ENCODE measurements at places on chromosomes 1 and 21. TPM values are rescaled to one million over a fixed set of nuclear protein-coding genes. Genes with fewer than 3 reads are reported as not detected.

- H3K4me1 ChIP-seq, result no peaks in the 10 kb centered on the region
- H3K27me3 ChIP-seq, result peaks cover 35% of the 10 kb centered on the region
- no peak overlapping the region for H3K4me3 ChIP-seq
Observed at GRCh38 chr1:67468066-67468718, 38.0 kb upstream of the SERBP1 start.

DNA sequence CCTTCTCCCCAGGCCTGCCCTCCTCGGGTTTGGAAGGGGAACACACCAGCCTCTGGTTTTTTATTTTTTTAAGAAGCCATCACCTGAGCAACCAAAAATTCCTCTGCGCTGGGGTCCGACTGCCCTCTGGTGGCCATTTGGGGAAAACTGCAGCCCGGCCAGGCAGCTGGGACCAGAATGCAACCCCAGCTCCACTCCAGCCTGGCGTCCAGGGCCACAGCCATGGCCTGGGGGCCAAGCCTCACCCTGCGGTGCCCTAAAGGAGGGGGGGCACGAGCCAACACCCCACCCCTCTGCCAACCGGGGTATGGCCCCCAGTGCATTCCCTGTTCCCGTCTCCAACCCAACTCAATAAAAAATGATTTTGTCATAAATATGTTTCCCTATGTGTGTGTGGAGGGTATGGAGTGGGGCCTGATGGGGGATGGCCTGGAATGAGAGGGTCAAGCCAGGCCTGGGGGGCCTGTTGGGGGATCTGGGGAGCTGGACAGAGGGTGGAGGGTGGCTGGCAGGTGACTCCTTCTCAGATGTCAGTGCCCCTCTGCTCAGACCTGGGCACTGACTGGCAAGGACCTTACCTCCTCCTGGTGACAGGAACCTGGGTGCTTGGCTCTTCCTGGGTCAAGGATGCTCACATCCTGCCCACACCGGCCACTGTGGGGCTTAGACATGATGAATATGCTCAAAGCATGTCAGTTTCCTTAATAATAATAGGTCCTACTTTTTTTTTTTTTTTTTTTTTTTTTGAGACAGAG is 3.2 kb downstream of the GPR3 start:
- H3K4me3 ChIP-seq, result no peak overlapping the region
- no peak overlapping the region for H3K27ac ChIP-seq
- DNase-seq, result peak; percentile 75
- peaks cover 38% of the 10 kb centered on the region for H3K36me3 ChIP-seq

DNA sequence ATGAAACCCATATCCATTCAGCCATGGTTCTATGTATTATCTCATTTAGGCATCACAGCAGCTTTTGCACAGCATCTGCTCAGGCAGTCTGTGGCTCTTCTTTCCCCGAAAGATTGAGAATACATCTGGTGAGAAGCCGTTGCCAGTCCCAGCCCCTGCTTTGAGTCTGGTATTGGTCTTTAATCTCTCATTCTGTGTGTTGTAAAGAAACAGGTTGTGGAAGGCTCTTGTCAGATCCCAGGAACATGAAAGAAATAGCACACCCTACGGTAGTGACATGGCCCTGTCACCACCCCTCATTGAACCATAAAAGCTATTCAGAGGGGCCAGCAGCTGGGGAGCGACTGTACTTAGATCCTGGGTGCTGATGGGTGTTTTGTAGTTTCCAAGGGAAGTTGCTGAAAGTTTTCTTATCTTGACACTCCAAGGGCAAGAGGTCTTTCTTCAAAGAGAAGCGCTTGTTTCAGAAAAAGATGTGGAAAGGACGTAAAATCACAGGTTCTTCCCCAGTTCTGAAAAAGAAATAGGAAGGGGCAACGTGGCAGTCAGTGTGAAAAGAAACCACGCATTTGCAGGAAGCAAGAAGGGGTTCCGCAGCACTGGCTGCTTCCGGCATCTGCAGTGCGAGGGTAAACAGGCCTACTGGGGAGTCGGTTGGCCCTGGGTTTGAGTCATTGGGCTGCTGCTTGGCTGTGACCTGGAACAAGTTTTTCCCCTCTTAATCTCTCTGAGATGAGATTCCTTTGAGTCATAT is 145.0 kb downstream of the DHRS3 start:
- no peak for DNase-seq
- H3K4me3 ChIP-seq, result no peak overlapping the region

DNA sequence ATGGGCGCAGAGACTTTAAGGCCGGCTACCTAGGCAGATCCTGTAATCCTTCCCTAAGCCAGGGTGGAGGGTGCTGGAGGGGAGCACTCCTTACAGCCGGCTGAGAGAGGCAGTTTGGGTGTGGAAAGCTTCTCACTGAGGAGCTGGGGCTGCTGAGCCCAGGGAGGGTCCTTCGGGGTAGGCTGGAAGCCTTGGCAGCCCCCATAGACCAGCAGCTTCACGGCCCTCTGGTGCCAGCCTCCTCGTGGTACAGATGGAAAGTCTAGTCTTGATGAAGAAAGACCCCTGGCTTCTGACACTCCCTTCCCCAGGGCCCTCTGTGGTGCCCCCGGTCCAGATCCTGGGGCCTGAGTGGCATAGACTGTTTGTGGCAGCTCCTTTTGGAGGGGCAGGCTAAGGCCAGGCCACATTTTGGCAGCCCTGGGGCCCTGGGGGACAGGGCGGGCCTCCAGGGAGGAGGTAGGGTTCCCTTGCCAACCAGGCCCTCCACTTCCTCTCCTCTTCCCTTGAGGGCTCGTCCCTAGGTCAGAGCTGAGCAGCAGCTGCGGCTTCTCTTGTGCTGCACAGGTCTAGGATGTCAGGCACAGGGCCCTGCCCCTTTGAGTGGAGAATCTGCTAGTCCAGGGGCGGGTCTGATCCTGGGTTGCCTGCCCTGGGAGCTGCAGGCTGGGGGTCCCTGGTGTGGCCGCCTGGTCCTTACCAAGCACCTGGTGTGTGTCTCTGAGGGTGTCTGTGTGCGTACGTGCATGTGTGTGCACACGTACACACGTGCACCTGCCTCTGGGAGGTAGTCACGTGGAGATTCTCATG is 4.8 kb downstream of the AMPD2 start:
- no peak overlapping the region for H3K27ac ChIP-seq
- no peak for DNase-seq
- peaks cover 39% of the 10 kb centered on the region for H3K36me3 ChIP-seq
- peaks cover 9% of the 10 kb centered on the region for H3K4me1 ChIP-seq

DNA sequence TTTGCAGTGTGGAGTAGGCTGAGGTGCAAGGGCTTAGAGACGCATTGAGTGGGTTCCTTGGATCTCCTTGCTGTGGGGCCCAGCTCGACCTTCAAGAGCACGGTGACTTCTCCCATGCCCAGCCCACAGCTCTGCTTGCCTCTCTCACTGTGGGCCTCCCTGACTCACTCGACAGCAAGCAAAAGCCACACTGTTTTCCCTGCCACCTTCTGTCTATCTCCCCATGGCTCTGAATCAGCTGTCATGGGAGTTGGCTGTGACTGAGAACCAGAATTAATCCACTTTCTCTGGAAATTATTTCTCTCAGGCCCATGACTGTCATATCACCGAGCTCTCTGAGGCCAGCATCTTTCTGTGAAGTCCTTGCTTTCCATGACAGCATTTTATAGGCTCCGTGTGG is 140.7 kb downstream of the NOS1AP start:
- no peak overlapping the region for H3K4me3 ChIP-seq
- H3K27me3 ChIP-seq, result no peaks in the 10 kb centered on the region
- DNase-seq, result no peak
- H3K27ac ChIP-seq, result no peak overlapping the region
- H3K36me3 ChIP-seq, result peaks cover 13% of the 10 kb centered on the region
- peaks cover 70% of the 10 kb centered on the region for H3K4me1 ChIP-seq

DNA sequence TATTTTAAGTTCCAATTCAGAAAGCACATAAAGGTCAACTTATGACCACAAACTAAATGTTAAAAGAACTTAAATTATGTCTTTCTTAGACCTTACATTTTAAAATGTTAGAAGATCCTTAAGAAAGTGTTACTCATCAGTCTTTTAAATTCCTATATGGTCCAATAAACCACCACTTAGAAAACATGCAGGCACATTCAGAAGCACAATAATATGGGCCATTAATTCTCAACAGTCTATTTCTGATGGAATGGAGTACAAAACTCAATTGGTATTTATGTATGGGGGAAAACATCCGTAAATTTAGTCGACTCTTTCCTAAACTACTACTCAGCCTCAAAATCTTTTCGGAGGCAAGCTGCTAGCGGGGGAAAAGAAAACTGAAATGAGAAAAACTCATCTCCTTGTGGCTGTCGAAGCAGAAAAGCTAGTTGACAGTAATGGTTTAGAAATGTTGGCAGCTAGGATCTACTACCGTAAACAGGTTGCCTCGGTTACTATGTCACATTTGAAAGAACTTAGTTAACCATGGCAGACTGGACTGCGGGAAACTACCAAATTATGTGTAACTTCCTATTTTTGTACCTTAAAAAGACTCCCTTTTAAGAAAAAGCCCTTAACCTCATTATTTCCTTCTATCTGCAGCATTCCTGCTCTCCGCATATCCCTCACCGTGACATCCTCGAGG is 1.0 kb downstream of the TRMT1L start:
- H3K27me3 ChIP-seq, result no peaks in the 10 kb centered on the region
- H3K4me1 ChIP-seq, result peaks cover 7% of the 10 kb centered on the region
- DNase-seq, result peak; percentile 8
- peaks cover 28% of the 10 kb centered on the region for H3K36me3 ChIP-seq
- peak overlapping the region; percentile 84 for H3K4me3 ChIP-seq

- H3K27me3 ChIP-seq, result no peaks in the 10 kb centered on the region
- DNase-seq, result no peak
- H3K27ac ChIP-seq, result no peak overlapping the region
- no peak overlapping the region for H3K4me3 ChIP-seq
Observed at GRCh38 chr1:17273096-17273495, 24.2 kb downstream of the PADI3 start.

DNA sequence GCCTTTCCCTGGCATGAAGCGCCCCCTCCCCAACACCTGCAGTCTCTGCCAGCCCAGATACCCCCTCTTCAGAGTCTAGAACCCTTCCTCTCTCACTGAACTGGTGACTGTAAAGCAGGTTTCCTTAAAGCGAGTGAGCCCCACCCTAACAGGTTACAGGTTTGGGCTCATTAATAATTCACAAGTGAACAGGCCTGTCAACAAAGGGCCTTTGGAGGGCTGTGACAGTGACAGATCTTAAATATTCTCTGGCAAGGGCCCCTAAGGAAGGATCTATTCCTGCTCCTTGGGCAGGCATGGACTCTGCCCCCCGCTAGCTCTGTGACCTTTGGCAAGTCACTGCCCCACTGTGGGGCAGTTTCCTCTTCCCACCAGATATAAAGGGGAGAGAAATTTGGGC is 5.6 kb upstream of the TTC39A start:
- DNase-seq, result peak; percentile 53
- H3K4me1 ChIP-seq, result peaks cover 45% of the 10 kb centered on the region
- peak overlapping the region; percentile 43 for H3K27ac ChIP-seq

- H3K27ac ChIP-seq, result peak overlapping the region; percentile 19
- no peaks in the 10 kb centered on the region for H3K27me3 ChIP-seq
- H3K4me1 ChIP-seq, result peaks cover 71% of the 10 kb centered on the region
- H3K4me3 ChIP-seq, result no peak overlapping the region
- peaks cover 31% of the 10 kb centered on the region for H3K36me3 ChIP-seq
- no peak for DNase-seq
Observed at GRCh38 chr1:198906739-198907422, 268.0 kb downstream of the PTPRC start.

DNA sequence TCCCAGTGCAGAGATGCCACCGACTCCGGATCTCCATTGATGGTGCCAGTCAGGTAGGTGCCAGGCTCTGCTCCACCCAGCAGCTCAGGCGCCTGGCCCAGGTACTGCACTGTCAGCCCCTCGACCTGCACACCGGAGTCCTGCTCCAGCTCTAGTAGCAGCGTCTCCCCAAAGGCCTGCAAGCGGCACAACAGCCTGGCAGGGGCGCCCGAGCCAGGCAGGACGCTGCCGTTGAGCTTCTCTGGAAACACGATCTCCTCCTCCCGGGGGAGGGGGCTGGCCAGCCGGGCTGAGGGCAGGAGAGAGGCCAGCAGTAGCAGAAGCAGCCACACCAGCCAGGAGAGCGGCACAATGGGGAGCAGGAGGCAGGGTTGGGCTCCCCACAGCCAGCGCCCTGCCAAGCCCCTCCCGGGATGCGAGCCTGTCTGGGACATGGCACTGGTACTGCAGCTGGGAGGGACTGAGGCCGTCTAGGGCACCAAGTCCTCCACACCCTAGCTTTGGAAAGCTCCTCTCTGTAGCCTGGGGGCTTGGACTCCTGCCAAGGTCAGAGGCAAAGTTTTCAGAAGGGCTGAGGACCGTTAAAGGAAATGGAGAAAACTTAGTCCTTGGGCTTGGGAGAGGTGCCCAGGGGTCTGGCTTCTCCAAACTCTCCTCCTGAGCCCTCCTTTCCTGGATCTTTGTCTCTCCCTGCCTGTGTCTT is 509 bp downstream of the ADAMTS4 start:
- H3K27ac ChIP-seq, result no peak overlapping the region
- H3K4me3 ChIP-seq, result no peak overlapping the region
- H3K27me3 ChIP-seq, result peaks cover 25% of the 10 kb centered on the region
- peaks cover 14% of the 10 kb centered on the region for H3K36me3 ChIP-seq

GRCh38 chr1:169572187-169572586 is 14.1 kb downstream of the F5 start:
- peak overlapping the region; percentile 1 for H3K27ac ChIP-seq
- no peaks in the 10 kb centered on the region for H3K27me3 ChIP-seq
- H3K36me3 ChIP-seq, result no peaks in the 10 kb centered on the region
- no peak for DNase-seq
- peaks cover 39% of the 10 kb centered on the region for H3K4me1 ChIP-seq

GRCh38 chr1:156498432-156499193 is 2.0 kb downstream of the MEF2D start:
- H3K36me3 ChIP-seq, result peaks cover 75% of the 10 kb centered on the region
- peaks cover 52% of the 10 kb centered on the region for H3K4me1 ChIP-seq
- no peaks in the 10 kb centered on the region for H3K27me3 ChIP-seq
- peak overlapping the region; percentile 29 for H3K27ac ChIP-seq

GRCh38 chr1:82269431-82269830 is 468.7 kb downstream of the ADGRL2 start:
- DNase-seq, result no peak
- no peak overlapping the region for H3K4me3 ChIP-seq
- no peak overlapping the region for H3K27ac ChIP-seq
- no peaks in the 10 kb centered on the region for H3K4me1 ChIP-seq
- no peaks in the 10 kb centered on the region for H3K27me3 ChIP-seq

Gene GJA9
- total RNA-seq, result 0.56 TPM

Gene IGSF5
- 0.33 TPM for total RNA-seq

Gene PDC
- total RNA-seq, result not detected

Gene LDLRAD2
- total RNA-seq, result 0.12 TPM

Gene RSPO1
- total RNA-seq, result not detected

All from Calu3 (cell line).